ENCODE measurements at places on chromosomes 5 and 9.

DNA sequence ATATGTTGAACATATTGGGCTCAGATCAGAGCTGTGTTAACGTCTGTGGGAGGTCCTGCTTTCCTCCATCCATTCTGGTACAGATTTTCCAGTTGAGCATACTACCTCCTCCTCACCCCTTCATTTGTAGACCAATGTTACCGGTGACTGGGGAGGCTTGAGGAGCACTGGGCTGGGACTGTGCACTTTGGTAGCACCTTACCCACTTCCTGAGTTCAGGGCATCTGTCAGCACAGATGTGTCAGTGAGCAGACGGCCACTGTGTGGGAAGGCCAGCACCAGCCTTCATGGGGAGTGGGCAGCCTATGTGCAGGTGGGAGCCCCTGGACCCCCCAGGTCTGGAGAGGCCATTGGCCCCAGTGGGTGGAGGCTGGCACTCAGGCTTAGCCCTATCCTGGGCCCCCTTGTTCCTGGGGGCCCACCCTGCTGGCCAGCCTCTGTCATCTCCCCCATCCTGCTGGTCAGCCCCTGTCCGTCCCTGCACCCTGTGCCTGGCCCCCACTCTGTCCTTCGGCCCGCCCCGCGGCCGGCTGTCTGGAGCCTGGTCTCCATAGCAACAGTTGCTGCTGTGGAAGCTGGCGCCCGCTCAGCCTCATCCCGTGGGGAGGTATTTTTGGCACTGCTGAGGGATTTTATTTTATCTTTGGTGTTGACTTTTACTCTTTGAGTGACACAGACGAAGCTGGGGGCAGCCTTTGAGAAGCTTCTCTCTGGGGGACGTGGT lies 21.3 kb downstream of the WNK2 start:
- DNase-seq = no peak

- no peak for DNase-seq
Measured at GRCh38 chr5:135589152-135589551, 10.4 kb upstream of the CXCL14 start.

- DNase-seq = no peak
Measured at GRCh38 chr5:411728-412127, 31.2 kb upstream of the EXOC3 start.

GRCh38 chr9:83141887-83142286 lies 78.9 kb upstream of the RASEF start:
- no peak for DNase-seq

- no peak for DNase-seq
Measured at GRCh38 chr5:92939428-92939827, 641.6 kb downstream of the NR2F1-AS1 start.

Data from vagina (tissue), 2 donors.